ENCODE measurements at places on chromosomes 5 and 9.

GRCh38 chr9:27329291-27329690, 32.3 kb upstream of the EQTN start:
- no peak for DNase-seq

- DNase-seq, result no peak
Measured at GRCh38 chr5:115022303-115022702, 147.4 kb downstream of the TRIM36 start.

GRCh38 chr9:111150181-111150580, 111.9 kb upstream of the LPAR1 start:
- DNase-seq, result no peak

DNA sequence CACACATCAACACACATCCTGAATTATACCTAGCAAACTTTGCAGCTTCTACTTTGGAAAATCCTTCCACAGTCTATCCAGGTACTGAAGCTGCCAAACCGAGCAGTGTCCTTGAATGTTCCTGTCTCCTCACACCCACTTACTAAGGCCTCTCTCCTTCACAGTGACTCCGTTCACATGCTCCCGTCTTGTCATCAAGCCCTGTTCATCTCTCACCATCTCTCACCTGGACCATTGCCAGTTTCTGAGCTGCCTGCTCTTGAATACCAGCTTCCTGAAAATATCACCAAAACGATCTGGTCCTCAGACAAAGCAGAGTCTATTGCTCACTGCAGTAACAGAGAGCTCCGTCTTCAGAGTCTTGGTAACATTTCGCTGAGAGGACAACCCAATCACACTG, 57.4 kb downstream of the GCNT1 start:
- DNase-seq, result no peak

All from stimulated activated CD4-positive, alpha-beta T cell treated with anti-CD3 and anti-CD28 coated beads, Interleukin-4, amount 100 ng/mL, for 48 hours (primary cell).